ENCODE measurements at places on chromosomes 2 and 18.
A peak's percentile ranks its signal among the peaks of the same experiment; 100 is the strongest.

DNA sequence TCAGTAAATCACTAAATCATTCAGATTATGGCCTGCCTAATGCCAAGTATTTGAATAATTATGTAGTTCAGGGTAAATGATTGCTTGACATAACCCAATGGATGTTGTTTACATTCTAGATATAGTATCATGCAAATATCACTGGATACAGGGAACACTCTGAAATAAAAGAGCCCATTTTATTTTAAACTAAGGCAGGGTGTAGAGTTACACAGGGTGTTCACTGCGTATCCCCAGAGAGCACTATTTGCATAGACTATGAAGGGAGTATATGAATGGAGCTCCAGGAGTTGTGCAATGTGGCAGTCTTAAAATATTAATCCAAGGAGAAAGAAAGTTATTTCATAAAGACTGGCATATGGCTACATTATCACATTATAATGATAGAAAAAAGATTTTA, 701.1 kb upstream of the KLHL29 start:
- no peak overlapping the region for H3K27ac ChIP-seq
- no peaks in the 10 kb centered on the region for H3K4me1 ChIP-seq
- H3K27me3 ChIP-seq: no peaks in the 10 kb centered on the region
- no peak overlapping the region for H3K4me3 ChIP-seq
- DNase-seq: no peak

- H3K4me3 ChIP-seq: no peak overlapping the region
- H3K27me3 ChIP-seq: no peaks in the 10 kb centered on the region
- no peak for DNase-seq
- no peaks in the 10 kb centered on the region for H3K36me3 ChIP-seq
- H3K4me1 ChIP-seq: no peaks in the 10 kb centered on the region
Observed at GRCh38 chr2:83665894-83666293, 793.2 kb downstream of the SUCLG1 start.

GRCh38 chr2:65436169-65436823, 3.9 kb upstream of the SPRED2 start:
- DNase-seq: peak; percentile 90
- H3K4me1 ChIP-seq: no peaks in the 10 kb centered on the region
- H3K27me3 ChIP-seq: no peaks in the 10 kb centered on the region
- peak overlapping the region; percentile 57 for H3K4me3 ChIP-seq
- H3K36me3 ChIP-seq: no peaks in the 10 kb centered on the region
- peak overlapping the region; percentile 95 for H3K27ac ChIP-seq

DNA sequence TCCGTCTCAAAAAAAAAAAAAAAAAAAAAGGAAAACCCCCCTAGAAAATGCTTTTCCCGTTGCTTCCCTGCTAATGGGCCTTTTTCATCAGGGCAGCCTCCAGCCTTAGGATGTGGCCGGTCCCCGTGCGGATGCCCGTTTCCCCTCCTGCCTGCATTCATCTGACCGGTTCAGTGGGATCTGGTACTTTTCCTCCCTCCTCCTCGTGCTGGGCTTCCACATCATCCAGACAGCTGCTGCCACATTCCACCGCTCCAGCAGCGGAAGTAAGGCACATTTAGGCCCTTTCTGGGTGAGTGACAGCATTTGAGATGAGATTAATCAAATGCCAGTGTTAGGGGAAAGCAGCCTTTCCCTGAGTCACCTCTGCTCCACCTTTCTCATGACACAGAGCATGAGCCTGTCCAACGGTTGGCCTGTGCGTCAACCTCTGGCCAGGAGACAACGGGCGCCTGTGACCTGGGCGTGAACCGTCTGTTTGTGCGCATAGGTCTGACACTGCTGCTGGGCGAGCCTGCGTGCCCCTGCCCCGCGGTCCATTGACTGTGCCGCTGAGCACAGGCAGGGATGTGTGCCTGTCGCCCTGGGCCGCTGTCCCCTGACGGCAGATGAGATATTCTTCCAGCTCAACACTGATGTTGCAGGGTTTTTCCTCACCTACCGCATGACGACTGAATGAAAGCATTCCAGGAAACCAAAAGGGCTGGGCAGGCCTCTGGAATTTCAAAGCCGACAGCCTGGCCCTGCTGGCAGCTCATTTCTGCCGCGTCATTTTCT, 174.0 kb downstream of the TGIF1 start:
- peaks cover 8% of the 10 kb centered on the region for H3K4me1 ChIP-seq
- H3K36me3 ChIP-seq: no peaks in the 10 kb centered on the region
- no peak overlapping the region for H3K4me3 ChIP-seq
- DNase-seq: peak; percentile 89

GRCh38 chr2:239278941-239279365, 121.9 kb downstream of the HDAC4 start:
- no peaks in the 10 kb centered on the region for H3K36me3 ChIP-seq
- H3K4me3 ChIP-seq: no peak overlapping the region
- H3K27ac ChIP-seq: no peak overlapping the region
- peak; percentile 15 for DNase-seq
- no peaks in the 10 kb centered on the region for H3K27me3 ChIP-seq

DNA sequence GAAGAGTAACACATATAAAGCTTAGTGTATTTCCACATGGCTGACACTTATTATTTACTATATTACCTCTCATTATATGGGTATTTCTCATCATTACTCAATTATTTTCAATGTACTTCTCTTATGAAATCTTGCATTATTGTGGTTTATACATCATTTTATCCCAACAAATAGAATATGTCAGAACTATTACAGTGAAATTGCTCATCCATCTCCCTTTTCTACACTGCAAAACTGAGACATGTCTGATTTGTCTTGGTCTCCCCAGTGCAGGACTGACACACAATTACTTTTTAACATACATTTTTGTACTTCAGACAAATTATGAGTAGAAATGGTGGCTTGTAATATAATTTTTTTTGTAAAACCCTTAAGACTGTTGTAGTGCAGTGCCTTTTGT, 600.9 kb downstream of the PLCL1 start:
- H3K36me3 ChIP-seq: no peaks in the 10 kb centered on the region
- H3K27ac ChIP-seq: no peak overlapping the region
- no peaks in the 10 kb centered on the region for H3K27me3 ChIP-seq
- no peaks in the 10 kb centered on the region for H3K4me1 ChIP-seq

GRCh38 chr2:65264821-65265670, 37.4 kb downstream of the ACTR2 start:
- no peak overlapping the region for H3K4me3 ChIP-seq
- no peaks in the 10 kb centered on the region for H3K4me1 ChIP-seq

Data from colonic mucosa (tissue), 4 donors.